ENCODE measurements at places on chromosomes 16 and 17.

GRCh38 chr16:14249291-14250032 lies 178.3 kb downstream of the MRTFB start:
- no peak for DNase-seq

GRCh38 chr16:19872179-19872863 lies 12.3 kb downstream of the GPRC5B start:
- no peak for DNase-seq

DNA sequence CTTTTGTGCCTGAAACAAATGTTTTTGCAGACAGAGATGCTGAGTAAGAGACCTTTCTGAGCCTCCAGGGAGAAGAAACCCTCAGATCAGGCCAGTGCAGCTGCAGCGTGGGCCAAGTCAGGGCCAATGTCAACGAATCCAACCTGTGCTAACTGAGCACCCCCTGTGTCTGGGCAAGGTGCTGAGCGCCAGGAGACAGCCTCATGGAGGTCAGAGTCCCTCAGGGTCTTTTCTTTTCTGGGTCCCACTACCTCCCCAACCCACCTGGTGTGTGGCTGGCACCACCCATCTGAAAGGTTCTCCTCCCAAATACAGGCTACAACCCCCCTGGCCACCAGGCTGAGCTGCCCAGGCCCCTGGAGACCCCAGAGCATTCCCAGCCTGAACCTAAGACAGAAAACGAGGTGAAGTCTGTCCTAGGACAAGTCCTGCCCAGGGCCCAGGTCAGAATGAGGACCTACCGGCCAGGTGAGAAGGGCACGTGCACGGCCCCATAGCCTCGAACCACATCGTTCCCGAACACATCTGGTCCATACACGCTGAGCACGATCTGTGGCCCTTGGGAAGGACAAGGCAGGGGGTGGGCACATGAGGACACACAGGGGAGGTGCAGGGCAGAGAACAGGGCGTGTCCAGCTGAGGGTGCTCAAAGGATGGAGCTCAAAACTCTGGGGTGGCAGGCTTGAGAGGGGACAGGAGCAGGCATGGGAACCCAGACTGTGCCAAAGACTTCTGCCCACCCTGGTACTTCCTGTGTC lies 15.0 kb downstream of the B9D1 start:
- DNase-seq: no peak

- DNase-seq: no peak
These were observed 188.7 kb upstream of the AXIN2 start for GRCh38 chr17:65750166-65750565.

DNA sequence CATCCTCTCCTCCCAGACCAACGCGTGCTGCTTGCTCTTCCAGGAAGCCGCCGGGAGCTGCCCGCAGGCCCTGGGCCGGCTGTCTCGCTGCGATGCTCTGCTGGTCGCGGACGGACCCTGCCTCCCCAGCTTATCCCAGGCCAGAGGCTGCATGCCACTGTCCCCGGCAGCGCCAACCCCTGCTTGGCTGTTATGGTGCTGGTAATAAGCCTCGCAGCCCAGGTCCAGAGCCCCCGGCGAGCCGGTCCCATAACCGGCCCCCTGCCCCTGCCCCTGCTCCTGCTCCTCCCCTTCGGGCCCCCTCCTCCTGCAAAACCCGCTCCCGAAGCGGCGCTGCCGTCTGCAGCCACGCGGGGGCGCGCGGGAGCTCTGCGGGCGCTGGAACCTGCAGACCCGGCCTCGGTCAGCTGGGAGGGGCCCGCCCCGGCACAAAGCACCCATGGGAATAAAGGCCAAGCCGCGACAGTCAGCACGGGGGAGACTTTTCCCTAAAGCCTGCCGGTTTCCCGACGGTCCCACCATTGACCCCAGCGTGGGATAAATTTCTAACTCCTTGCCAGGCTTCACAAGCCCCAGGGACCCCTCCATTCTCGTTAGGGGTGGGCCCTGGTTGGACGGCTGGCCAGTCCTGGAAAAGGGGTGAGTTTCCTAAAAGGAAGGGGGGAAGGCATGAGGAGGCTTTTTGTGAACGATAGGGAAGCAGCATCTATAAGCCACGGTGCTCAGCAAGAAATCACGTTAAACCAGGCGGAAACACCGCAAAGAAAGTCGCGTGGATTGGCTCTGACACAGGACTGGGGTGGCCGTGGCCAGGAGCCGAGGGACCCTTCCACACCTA lies 11.2 kb downstream of the ENPP7 start:
- peak; percentile 70 for DNase-seq

- no peak for DNase-seq
These were observed 354.1 kb downstream of the KCNJ2 start for GRCh38 chr17:70523426-70523825.

DNA sequence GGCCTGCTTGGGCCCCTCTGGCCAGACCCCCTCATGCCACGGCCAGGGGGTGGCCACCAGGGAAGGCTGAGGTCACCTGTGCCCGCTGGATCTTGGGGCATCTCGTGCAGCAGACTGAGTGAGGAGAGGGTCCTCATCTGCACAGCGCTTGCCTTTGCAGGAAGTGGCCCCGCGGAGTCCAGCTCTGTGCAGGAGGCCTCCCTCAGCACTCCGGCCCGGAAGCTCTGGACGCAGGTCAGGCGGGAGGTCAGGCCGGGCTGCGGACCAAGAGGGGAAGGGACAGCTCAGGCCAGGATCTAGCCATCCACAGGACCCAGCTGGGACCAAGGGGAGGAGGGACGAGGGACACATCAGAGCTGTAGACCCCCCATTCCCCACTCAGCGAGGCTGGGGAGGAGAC lies 72.4 kb downstream of the LITAF start:
- DNase-seq: no peak

Data from stimulated activated CD4-positive, alpha-beta T cell treated with anti-CD3 and anti-CD28 coated beads, Interleukin-15, amount 100 ng/mL, for 1 hour (primary cell).